Stimulated activated CD4-positive, alpha-beta T cell treated with anti-CD3 and anti-CD28 coated beads, Interleukin-1b, Interleukin-23, amount 100 ng/mL, for 4 hours (primary cell): ENCODE measurements at places on chromosomes 3 and 15.

DNA sequence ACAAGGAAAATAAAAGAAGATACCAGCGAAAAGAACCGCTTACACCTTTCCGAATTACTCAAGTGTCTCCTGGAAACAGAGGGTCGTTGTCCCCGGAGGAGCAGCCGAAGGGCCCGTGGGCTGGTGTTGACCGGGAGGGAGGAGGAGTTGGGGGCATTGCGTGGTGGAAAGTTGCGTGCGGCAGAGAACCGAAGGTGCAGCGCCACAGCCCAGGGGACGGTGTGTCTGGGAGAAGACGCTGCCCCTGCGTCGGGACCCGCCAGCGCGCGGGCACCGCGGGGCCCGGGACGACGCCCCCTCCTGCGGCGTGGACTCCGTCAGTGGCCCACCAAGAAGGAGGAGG lies 325 bp downstream of the ALCAM start:
- peak; percentile 15 for DNase-seq

DNA sequence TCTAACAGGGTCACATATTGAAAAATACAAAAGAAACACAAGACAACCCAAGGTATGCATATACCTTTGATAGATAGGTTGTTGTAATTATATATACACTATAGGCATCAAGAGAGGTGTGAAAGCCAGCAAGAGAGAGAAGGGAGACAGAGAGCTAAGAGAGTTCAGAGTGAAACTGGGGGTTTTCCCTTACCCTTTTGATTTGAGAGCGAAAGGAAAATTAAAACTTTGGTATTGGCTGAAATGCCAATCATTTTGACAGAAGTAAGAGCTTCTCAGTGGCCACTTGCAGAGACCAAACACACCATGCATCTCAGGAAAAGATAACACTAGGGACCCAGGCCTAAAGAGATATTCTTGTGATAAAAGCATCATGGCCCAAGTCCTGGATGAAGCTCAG lies 183.6 kb downstream of the SHOX2 start:
- DNase-seq: no peak

GRCh38 chr3:159760046-159760445 lies 228.6 kb upstream of the IL12A start:
- DNase-seq: no peak

- no peak for DNase-seq
Observed at GRCh38 chr3:44965165-44965564, 10.8 kb downstream of the ZDHHC3 start.

GRCh38 chr3:156495816-156496215 lies 59.1 kb downstream of the SSR3 start:
- no peak for DNase-seq

DNA sequence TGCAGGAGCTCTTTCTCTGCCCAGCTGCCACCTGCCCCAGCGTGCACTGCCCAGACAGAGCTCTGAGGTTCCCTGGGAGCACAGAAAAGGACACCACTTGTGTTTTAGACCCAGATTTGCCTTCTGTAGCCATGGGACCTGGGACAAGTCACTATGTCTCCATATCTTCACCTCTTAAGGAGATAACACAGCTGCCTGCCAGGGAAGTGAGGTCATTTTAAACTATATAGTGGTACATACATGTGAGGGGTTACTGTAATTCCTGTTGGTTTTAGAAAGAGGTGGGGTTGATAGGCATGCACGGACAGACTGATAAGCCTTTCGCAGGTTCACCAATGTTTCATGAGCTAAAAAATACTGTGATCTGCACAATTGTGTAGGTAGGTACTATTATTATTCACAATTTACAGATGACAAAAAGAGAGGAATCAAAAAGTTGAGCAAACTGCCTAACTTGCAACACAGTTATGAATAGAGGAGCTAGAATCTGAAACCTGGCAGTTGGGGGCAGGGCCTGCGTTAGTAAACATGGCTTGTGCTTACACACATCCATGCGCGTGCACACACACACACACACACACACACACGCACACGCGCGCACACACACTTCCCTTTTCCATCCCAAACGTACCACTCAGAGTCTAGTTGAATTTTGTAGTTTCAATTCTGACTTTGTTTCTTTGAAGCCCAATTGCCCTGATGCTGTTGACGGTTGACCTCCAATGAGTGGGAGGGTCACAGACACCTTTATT lies 193.6 kb downstream of the FAM43A start:
- no peak for DNase-seq

GRCh38 chr15:24269166-24269571 lies 406.4 kb upstream of the NPAP1 start:
- no peak for DNase-seq

DNA sequence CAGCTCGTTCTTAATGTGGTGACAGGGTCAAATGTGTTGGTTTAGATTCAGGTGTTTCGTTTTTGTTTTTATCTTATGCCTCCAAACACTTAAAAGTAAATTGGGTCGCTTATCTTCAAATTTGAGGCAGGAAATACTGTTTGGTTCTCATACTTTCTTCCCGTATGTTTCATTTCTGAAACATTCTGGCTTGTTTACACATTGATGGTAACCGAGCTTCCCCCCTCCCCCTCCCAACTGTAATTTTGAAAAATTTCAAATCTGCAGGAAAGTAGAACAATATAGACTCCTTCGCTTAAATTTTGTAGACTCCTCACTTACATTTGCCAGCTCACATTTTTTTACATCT lies 64.9 kb downstream of the CMTM8 start:
- no peak for DNase-seq

DNA sequence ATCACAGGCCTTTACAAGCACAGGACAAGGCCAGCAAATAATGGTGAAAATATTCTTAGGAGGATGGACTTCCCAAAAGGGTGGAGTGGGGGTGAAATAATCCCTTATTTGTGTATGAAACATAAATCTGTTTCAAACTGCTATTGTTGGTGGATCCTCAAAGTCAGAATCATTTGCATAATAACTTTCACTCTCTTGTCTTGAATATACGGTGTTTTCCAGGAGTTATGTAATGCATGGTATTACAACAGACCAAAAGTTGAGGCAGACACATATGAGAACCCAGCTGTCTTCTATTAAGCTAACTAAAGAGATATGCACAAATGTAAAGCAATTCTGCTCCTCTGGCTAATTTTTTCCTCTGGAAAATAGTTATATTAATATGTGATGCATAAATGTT lies 57.7 kb downstream of the PRTG start:
- no peak for DNase-seq

- DNase-seq: no peak
Observed at GRCh38 chr3:69536306-69537020, 150.6 kb upstream of the FRMD4B start.

DNA sequence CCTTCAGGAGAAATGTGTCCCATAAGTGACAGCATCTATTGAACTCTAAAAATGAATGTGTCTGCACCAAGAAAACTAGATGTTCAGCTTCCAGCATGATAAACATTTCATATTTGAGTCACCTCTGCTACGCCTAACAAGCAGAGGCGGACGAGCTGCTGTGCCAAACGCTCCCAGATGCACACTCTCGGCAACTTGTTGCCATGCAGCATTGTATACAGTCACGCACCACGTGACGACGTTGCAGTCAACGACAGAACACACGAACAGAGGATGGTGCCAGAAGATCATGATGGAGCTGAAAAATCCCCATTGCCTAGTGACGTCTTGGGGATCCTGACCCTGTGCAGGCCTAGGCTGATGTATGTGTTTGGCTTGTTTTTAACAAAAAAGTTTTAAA lies 137.5 kb downstream of the XXYLT1 start:
- peak; percentile 12 for DNase-seq

DNA sequence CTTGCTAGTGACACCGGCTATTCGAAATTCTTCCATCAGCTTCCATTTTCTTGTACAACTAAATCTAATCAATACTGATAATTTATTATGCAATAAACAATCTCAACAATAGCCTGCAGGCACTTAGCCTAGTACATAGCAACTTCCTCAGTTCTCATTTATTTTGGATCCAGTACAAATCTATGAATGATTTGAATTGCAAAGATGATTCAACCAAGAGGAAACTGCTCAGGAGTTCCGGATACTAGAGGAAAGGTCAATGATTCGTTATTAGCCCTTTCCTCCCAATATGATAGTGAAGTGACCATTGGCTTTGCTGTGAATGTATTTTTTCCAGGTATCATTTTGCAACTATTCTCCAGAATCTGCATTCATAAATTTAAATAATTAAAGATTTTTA lies 827.0 kb downstream of the CADM2 start:
- DNase-seq: no peak

DNA sequence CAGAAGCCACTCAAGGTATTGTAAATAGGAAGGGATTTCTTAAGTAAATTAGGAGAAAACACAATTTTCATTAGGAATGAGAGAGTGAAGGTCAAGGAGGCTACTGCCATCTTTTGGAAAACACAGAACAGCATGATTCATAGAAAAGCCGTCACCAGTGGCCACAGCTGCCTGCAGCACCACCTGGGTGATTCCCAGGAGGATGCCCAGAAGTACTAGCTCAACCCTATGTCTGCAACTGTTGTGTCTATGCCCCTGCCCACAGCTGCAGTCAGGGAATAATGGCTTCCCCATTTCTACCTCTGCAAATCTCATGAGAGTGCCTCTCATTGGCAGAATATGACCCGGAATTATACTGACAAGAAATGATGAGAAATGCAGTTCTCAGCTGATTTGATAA lies 300.0 kb downstream of the IGSF11 start:
- no peak for DNase-seq

DNA sequence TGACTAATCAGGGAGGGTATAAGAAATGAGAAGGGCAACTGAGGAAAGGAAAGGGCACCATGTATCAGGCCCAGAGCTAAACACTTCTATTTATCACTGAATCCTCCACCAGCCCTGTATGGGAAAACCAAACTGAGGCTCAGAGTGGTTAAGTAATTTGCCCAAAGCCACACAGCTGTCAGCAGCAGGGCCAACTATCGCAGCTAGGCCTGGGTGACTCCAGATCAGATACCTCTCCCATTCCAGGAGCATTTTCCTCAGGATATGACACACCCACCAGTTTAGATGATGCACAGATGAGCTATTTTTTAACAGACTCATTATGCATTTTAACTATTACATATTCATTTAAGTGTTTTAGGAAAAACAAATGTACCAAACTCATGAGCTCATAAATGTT lies 14.5 kb downstream of the NUP210 start:
- no peak for DNase-seq

- no peak for DNase-seq
Observed at GRCh38 chr3:109432833-109433232, 95.5 kb upstream of the DPPA4 start.

GRCh38 chr15:66718220-66718988 lies 16.4 kb downstream of the SMAD6 start:
- DNase-seq: no peak

DNA sequence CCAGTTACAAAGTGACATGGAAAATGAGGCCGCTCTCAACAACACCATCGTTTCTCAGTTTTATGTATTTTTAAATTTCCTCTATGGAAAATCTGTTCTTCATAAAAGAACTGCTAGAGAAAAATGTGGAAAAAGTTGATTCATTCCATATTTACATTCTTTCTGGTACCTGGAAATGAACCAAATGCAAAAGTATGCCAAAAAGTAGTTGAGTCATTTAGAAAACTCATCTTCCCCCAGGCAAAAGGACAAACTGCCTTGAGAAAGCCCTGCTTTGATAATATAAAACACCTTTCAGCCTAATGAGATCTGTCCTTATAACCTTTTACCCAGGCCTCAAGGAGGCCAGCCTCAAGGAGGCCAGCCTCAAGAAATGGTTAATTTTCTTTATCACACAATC lies 283.0 kb upstream of the VEPH1 start:
- no peak for DNase-seq

- no peak for DNase-seq
Observed at GRCh38 chr15:68488290-68488689, 56.3 kb upstream of the ITGA11 start.

DNA sequence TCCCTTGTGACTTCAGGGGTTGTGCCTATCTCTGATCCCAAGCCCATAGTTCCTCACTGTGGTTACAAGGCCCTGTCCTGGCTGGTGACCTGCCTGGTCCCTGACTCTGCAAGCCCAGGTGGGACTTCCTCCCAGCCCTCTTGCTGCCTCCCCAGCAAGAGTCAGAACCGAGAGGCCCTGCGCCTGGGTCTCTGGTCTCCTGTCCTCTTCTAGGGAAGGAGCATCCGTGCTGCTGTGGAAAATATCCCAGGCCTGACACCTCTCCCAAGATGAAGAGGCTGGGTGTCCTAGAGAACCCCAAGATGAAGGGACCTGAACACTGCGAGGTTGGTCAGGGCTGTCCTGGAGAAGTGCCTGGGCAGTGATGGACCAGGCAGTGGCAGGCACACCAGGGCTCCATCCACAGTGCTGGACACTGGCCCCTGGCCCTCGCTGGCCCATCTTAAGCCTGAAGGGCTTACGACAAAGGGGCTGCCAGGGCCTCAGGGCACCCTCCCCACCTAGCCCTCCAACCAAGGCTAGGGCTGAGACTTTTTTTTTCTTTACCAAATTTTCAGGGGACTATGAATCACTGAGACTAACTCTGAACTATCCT lies 32.7 kb downstream of the PTH1R start:
- DNase-seq: no peak

DNA sequence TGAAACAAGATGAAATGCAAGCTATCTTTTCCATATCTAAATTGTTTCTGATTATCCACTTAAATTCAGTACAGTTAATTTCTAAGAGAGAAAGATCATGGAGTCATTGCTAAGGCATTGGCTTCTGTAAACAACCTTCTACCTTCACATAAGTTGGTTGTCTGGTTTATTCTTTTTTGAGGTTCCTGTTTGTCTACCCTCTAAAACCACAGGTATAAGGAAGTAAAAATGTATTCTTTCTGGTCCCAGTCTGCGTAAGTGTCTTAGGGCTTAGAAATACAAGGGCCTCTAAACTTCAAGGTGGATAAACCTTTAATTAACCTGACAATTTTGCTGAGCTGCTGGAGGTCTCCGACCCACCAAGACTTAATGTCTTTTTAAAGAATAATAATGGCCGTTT lies 3.6 kb upstream of the ATOSA start:
- DNase-seq: no peak

DNA sequence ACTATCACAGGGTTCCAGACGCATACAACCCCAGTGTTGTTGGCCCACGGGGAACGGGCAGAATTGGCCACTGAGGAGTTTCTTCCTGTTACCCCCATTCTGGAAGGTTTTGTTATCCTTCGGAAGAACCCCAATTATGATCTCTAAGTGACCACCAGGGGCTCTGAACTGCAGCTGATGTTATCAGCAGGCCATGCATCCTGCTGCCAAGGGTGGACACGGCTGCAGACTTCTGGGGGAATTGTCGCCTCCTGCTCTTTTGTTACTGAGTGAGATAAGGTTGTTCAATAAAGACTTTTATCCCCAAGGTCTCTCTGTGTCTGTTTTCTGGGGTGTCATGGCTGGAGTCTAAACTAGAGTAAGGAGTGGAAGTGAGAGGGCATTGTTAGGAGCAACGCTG lies 5.7 kb upstream of the EIF4G1 start:
- no peak for DNase-seq

DNA sequence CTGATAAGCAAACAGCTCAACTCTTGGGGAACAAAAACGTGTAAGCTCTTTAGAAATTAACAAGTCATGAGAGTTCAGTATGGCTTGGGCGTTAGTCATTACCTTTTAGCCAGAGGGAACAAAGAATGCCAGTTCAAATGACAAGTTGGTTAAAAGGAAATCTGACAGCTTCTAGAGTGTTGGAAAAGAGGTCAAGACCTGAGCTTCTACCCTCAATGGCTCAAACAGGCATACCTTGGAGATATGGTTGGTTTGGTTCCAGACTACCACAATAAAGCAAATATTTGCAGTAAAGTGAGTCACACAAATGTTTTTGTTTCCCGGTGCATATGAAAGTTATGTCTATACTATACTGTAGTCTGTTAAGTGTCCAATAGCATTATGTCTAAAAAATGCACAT lies 136.1 kb downstream of the CACNA1D start:
- no peak for DNase-seq

GRCh38 chr3:105876780-105877327 lies 8.0 kb upstream of the CBLB start:
- DNase-seq: no peak

- DNase-seq: no peak
Observed at GRCh38 chr15:101088271-101088670, 163.6 kb downstream of the CHSY1 start.
